Large intestine (tissue), 12 donors: ENCODE measurements at places on chromosomes 7 and 10. TPM values are rescaled to one million over a fixed set of nuclear protein-coding genes. Genes with fewer than 3 reads are reported as not detected.

GRCh38 chr7:80141376-80141775 is 6.7 kb downstream of the GNAI1 start:
- DNase-seq, result no peak

The TBXAS1 gene
- 9.6 TPM for polyA plus RNA-seq

The LOXL4 gene
- 4.0 TPM for polyA plus RNA-seq

GRCh38 chr10:102065561-102066398 is 631 bp downstream of the HPS6 start:
- DNase-seq, result no peak

The PPP1R9A gene
- polyA plus RNA-seq, result 16.7 TPM

The CALCR gene
- polyA plus RNA-seq, result 0.34 TPM

DNA sequence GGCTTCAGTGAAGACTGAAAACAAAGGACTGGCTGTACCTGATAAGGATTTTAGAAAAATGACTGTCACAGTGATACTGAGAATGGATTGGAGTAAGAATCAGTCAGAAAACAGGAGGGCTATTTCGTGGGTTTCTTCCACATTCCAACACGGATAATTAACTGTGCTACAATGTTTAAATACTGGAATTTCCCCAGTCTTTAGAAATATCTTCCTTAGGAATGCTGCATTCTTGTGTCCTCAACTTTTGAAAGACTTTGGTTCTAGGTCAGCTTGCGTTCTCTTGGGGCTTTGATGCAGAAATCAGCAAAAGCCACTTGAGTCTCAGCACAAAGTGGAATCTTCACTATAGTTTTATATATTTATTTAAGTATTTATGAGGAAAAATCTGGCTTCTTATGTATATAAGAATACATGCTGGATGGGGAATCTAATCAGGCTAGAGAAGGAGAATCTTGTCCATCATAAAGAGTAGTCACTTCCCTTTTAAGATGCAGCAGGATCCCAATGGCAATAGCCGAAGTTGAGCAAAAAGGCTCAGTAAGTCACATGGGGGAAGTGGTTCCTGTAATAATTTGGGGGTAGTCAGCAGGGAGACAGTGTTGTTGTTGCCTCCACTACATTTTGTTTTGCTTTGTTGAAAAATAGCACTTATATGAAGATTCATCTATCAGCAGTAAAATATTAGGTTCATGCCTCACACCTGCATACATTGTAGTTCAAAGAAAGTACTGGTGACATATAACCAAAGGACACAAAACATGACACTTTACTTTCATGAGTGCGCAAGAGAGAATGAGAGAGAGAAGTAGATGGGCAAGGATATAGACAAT is 86.0 kb downstream of the CH25H start:
- DNase-seq, result no peak

The URGCP gene
- polyA plus RNA-seq, result 47.8 TPM

GRCh38 chr7:67625257-67625737 is 628.7 kb downstream of the TYW1 start:
- DNase-seq, result peak; percentile 72

DNA sequence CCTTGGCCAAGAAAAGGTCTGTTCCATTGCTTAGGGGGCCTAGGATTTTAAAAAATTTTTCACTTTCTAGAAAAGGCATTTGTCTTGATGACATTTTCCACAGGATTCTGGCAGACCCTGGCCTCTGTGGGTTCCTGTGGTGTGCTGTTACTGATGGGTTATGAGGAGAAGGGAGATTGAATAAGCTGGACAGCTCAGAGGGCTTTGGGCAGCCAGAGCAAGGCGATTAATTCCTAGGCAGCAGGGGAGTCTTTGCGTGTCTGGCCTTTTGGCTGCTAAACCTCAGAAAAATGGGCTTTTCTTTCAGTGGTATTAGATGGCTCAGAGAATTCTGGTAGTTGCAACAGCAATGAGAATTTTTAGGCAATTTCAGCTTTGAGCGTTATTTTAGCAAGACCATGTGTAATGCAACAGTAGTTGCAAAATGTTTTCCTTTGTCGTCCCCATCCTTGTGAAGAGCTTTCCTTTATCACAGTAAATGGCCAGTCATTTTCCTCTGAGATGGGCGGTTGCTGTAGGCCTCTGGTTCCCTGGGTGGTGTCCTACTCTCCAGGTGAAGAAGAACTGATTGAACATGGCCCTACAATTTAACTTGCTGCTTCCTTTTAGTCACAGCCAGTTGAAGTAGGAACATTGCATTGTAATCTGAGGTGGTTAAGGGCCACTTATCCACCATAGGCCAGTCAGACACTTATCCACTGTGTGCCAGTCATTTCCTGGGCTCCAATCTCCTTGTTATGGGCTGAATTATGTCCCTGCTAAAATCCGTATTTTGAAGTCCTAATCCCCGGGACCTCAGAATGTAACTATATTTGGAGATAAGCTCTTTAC is 43.2 kb downstream of the SH2D4B start:
- no peak for DNase-seq

The ZP3 gene
- 2.9 TPM for polyA plus RNA-seq

- DNase-seq, result no peak
Measured at GRCh38 chr7:50565559-50565916, 333 bp upstream of the DDC start.

DNA sequence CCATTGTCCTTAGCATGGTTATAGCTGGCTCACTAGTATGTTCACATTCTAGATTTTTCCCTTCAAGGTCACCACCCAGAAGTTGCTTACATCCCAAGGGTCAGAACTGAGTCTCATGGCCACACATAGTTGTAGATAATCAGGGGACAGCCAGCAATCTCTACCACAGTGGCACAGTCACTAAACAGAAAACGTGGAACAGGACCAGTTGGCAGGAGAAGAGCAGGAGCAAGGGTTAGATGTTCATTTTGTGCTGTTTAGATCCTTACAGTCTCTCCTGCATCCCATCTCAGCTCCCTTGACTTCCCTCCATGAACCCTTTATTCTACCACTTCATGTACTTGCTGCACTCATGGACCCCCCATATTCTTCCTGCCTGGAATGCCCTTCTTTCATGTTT is 73.9 kb downstream of the LRMDA start:
- DNase-seq, result no peak

The HKDC1 gene
- polyA plus RNA-seq, result 91.5 TPM

DNA sequence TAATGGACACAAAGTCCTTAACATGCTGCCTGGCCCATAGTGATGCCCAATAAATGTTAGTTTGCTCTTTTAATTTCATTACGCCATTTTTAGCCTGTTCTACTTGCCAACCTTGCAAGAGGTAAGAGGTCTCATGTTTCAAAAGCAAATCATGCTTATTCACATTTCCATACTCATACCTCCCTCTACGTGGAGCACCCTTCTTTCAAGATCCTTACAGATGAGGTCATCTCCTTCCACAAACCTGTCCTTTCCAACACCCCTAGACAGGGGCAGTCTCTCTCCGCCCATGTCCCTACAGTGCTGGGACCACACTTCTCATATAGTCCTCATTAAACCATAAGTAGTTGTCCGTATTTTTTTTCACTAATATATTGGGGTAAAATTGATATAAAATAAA is 271.3 kb downstream of the FGFR2 start:
- no peak for DNase-seq

The STRIP2 gene
- polyA plus RNA-seq, result 2.0 TPM

The C1QL3 gene
- polyA plus RNA-seq, result 0.73 TPM

- DNase-seq, result no peak
Measured at GRCh38 chr7:128025380-128025779, 5.9 kb downstream of the LRRC4 start.

DNA sequence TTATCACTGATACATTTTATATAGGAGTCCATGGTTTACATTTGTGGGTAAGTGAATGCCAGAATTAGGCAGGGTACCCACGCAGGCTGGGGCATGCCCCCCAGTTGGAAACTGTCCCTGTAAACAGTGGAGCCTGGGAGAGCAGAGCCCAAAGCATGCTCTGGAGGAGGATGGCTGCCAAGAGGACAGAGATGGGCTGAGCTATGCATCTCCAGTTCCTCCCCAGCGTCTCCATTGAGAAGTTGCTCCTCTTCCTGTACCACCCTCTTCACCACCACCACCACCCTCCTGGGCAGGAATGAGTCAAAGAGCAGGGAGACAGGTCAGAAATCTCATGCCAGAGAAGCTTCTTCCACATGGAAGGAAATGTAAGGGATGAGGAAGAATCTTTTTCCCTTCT is 67.7 kb upstream of the KMT2E start:
- no peak for DNase-seq

DNA sequence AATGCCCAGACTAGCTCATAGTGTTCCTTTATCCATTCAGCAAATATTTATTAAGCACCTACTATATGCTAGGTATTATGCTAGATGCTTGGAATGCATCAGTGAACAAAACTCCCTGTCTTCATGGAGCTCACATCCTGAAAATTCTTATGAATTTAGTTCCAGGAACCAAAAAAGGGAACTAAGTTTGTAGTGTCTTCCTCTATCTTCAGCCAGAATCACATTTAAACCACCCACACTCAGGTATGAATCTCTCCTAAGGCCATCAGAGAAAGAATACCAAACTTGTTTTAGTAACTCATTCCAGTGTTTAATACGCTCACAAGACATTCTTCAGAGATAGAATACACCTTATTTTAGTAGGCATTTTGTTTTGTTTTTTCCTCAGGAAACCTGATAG is 10.1 kb upstream of the EGR2 start:
- DNase-seq, result no peak

The GHRHR gene
- polyA plus RNA-seq, result not detected

- no peak for DNase-seq
Measured at GRCh38 chr10:89639326-89639725, 5.7 kb downstream of the PANK1 start.

DNA sequence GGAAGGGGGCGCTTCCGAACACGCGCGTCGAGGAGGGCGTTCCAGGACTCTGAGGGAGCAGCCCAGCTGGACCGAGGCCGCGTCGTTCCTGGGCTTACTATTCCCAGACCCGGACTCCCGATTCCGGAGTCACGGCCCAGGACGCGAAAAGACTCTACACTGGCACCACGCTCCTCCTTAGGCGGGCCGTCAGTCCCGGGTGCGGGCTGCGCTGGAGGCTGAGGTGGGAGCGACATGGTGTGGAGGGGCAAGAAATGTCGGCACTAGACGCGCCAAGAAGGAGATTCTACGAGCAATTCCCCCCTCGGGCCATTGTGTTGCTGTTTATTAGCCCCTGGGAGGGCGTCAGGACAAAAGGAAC is 584 bp upstream of the RUNDC3B start:
- no peak for DNase-seq

DNA sequence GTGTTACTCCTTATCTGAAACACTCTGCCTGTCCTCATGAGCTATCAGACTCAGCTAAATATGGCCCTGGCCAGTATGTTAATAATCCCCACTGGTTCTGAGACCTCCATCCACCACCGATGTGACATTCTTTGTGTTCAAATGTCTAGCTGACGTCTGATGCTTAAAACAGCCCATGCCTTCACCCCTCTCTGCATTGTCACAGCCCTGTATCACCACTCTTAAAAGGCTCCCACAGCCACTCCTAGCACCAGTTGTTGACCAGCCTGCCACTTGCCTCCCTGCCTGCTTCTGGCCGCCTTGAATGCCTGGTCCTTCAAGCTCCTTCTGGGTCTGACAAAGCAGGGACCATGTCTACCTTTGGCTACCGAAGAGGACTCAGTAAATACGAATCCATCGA is at the start of gene LMOD2:
LMOD2 (plus strand) TSS at position 253 of the 400 bp plus-strand sequence; CDS start at position 351, 98 bp downstream.
- no peak for DNase-seq

GRCh38 chr7:20816372-20816959 is 29.8 kb upstream of the SP8 start:
- DNase-seq, result no peak
